ENCODE measurements at places on chromosomes 2 and 18. TPM values are rescaled to one million over a fixed set of nuclear protein-coding genes. Genes with fewer than 3 reads are reported as not detected.

The SERPINB11 gene
- polyA plus RNA-seq, result not detected

GRCh38 chr2:44680424-44680971 lies 261.0 kb upstream of the SIX3 start:
- H3K27me3 ChIP-seq, result no peaks in the 10 kb centered on the region
- H3K27ac ChIP-seq, result no peak overlapping the region
- H3K4me1 ChIP-seq, result no peaks in the 10 kb centered on the region
- no peaks in the 10 kb centered on the region for H3K36me3 ChIP-seq
- no peak for DNase-seq

The FOXD4L1 gene
- polyA plus RNA-seq, result not detected

GRCh38 chr2:237315170-237315828 lies 98.7 kb downstream of the COL6A3 start:
- no peak overlapping the region for H3K4me3 ChIP-seq
- no peak for DNase-seq
- no peaks in the 10 kb centered on the region for H3K27me3 ChIP-seq
- H3K4me1 ChIP-seq, result no peaks in the 10 kb centered on the region

- H3K36me3 ChIP-seq, result no peaks in the 10 kb centered on the region
- no peaks in the 10 kb centered on the region for H3K27me3 ChIP-seq
- no peak for DNase-seq
- H3K27ac ChIP-seq, result no peak overlapping the region
- H3K4me3 ChIP-seq, result no peak overlapping the region
Measured at GRCh38 chr2:108604196-108604595, 69.9 kb downstream of the LIMS1 start.

Measured in spleen (tissue), 13 donors.